Stimulated activated CD8-positive, alpha-beta memory T cell treated with anti-CD3 and anti-CD28 coated beads, Interleukin-4, amount 100 ng/mL, for 1 hour (primary cell): ENCODE measurements at places on chromosomes 7 and 10.

DNA sequence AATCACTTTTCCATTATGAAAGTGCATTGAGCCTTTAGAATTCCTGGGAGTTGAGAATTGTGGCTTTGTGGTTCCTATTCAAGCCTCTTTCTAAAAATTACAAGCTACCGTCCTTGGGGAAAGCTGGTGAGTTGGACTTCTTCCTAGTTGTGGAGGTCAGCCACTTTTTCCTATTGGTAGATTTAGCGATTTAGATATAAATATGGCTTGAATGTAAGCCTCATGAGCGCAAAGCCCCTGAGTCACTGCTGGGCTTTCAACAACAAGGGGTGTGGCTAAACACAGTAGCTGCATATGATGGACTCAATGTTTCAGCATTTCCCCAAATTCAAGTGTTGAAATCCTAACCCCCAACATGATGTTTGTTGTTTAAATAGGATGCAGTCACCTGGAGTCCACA, 150.0 kb upstream of the IGFBP3 start:
- DNase-seq = no peak

- no peak for DNase-seq
These were observed 54.5 kb downstream of the COL1A2 start for GRCh38 chr7:94449151-94449725.

- DNase-seq = no peak
These were observed 244.5 kb upstream of the PITRM1 start for GRCh38 chr10:3417096-3417495.

- DNase-seq = no peak
These were observed 22.7 kb upstream of the ZCCHC24 start for GRCh38 chr10:79468015-79468560.

DNA sequence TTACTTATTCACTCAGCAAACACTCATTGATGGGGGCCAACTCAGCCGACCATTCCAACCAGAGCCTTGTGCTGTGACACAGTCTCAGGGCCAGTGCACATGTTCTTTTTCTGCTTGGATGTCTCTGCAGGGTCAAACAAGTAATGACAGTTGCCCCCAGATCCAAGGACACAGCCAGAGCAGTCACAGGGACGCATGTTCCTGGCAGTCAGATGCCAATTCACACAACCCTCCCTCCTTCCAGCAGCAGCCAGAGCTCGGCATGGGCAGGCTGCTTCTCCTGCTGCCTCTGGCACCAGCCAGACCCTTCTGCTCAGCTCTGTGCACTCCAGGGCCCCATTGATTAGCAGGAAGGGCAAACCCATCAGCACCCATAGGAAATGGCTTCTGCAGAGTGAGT, 20.3 kb downstream of the DRGX start:
- DNase-seq = no peak

DNA sequence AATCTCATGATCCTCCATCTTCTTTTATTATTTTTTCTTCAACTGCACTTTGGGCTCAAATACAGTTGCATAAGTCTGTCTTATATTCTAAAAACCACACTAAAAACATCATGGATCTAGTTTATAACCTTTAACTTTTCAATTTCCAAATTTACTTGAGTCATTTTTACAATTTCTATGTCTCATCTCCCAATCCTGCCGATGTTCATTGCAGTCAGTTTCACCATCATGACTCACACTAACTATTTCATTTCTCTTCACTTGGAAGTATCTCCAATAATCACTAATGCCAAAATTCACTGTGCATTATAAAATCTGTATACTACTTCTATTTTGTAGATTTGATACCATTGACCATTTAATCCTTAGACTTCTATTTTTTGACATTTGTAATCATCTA, 806.9 kb upstream of the SORCS1 start:
- DNase-seq = no peak
